Activated T-helper 1 cell treated with Interleukin-2 at 50 U/mL for 16 hours (primary cell): ENCODE measurements at places on chromosomes 2 and 18.

- no peak for DNase-seq
Measured at GRCh38 chr2:207417301-207417718, 112.5 kb upstream of the CREB1 start.

GRCh38 chr2:152920846-152921245, 202.4 kb downstream of the ARL6IP6 start:
- DNase-seq: no peak

DNA sequence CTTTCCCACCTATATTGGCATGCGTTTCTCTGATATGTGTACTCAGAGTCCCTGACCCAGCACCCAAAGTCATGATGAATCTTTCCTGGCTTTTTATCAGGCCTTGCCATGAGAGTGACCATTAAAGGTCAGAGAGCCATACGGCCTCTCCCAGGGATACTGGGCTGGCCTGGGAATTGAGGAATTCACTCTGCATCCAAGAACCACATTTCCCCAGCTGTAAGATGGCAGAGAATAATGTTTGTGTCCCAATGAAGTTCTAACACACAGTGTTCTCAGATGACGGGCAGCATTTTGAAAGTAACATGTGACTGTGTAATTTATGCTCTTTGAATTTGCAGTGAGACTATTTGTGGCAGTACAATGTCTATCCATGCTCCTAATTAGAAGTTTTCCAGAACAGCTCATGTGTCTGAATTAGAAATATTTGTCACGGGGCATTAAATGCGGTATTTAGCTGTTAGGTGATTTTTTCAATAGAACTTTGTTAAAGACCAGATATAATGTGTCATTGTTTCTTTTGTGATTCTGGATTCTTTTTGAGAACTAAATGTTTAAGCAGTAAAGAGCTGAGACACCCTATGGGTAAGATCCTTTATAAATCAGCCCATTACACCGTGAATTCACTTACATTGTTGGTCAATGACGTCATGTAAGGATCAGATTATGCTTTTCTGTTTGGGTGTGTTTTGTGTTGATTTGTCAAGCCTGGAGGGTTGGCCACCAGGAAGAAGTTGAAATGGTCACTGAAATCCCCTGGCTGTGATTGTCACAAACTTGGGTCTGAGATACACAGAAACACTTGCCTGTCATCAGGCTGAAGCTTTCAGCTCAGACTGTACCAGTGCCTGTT, 7.3 kb upstream of the SLC3A1 start:
- DNase-seq: no peak

GRCh38 chr2:201668402-201668910, 25.2 kb upstream of the TMEM237 start:
- no peak for DNase-seq

- DNase-seq: no peak
Measured at GRCh38 chr2:107663632-107664031, 163.1 kb upstream of the RGPD4 start.

DNA sequence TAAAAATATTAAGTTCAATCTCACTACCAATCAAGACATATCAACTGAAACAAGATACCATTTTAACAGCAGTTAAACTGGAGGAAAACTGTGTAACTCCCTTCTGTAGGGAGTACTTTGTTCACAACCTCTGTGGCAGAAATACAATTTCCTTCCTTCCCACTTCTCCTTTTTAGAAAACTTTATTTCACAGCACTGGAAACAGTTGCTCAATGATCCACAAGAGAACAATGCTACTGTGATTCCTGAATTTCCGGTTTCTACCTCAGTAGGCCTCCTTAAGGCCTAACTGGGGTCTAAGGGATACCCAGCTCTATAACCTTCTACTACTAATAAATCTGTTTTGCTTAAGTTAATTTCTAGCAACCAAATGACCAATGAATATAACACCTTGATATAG, 14.1 kb downstream of the TLK1 start:
- no peak for DNase-seq

GRCh38 chr2:121965661-121966060, 210.2 kb downstream of the TSN start:
- DNase-seq: no peak

GRCh38 chr18:31553800-31554199, 37.9 kb upstream of the TTR start:
- no peak for DNase-seq

GRCh38 chr2:106269591-106270291, 75.6 kb upstream of the UXS1 start:
- DNase-seq: peak; percentile 10

DNA sequence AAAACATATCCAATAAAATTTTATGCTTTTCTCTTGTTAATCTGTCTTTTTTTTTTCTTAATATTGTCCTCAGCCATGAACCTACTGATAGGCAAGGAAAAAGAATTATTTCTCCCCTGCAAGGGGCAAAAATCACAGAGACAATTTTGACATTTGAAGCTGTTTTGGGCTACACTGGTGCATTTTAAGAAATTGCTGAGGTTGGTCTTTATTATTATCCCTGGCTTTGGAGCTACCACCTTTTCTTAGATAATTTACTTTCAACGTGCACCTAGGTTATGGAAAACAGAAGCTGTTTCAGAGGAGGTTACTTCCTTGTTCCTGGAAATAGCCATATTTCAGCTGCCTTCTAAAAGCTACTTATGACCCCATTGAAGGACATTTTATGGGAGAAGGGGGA, 195.5 kb upstream of the KYNU start:
- DNase-seq: no peak

- DNase-seq: no peak
Measured at GRCh38 chr2:238567996-238568395, 141.3 kb downstream of the ASB1 start.
